ENCODE measurements at places on chromosomes 3 and 15. TPM values are rescaled to one million over a fixed set of nuclear protein-coding genes. Genes with fewer than 3 reads are reported as not detected.

SSUH2 gene
- total RNA-seq: not detected

SETMAR gene
- total RNA-seq: 13.1 TPM

FNDC3B gene
- 293 TPM for total RNA-seq

PAQR5 gene
- total RNA-seq: not detected

IL17RE gene
- total RNA-seq: 1.6 TPM

BCHE gene
- 1.6 TPM for total RNA-seq

DNA sequence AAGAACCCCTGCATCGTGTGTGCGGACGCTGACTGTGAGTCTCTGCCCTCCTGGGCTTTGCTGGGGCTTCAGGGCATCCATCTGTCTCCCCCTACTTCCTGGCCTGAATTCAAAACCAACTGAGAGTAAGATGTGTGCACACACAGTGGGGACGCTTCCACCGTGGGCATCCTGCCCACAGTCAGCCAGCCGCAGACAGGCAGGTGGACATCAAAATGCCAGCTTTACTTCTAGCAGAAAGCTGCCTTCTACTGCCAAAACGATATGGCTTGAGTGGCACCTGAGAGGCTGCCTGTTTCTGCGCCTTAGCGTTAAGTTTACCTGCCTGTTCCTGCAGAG lies 18.5 kb downstream of the ALDH1A3 start:
- H3K4me1 ChIP-seq: peaks cover 30% of the 10 kb centered on the region
- no peak for DNase-seq
- no peak overlapping the region for H3K27ac ChIP-seq
- H3K4me3 ChIP-seq: no peak overlapping the region
- H3K27me3 ChIP-seq: no peaks in the 10 kb centered on the region
- H3K36me3 ChIP-seq: no peaks in the 10 kb centered on the region

DNA sequence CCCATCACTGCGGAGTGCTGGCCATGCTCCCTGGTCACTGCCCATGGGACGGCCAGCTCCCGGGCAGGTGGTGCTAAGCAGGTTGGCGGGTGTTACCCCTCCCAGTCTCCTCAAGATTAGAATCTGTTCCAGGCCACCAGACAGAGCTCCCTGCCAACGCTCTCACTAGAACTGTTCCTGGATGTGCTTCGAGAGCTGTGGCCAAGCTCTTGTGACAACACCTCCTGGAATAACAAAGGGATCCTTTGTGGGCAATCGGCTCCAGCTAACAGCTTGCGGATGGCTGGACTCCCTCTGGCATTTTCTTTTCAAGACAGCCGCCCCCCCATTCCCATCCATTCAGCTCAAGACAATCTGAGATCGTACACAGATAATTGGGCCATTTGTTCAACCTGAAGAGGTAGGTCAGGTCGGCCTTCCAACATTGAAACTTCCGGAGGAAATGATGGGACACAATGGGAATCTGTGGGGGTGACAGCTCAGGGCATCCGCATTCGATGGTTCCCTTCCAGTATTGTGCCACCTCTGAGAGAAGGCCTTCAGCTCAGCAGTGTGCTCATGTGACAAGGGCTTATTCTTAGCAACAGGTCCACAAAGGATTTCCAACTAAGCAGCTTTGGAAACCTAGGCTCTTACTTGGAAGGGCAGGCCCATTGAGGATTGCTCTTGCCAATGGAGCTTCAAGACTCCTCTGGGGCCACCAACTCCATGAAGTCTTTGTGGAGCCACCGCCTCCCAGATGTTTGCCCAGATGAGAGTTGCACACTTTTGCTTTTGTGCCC lies 11.6 kb upstream of the EPHB3 start:
- H3K4me3 ChIP-seq: no peak overlapping the region
- H3K4me1 ChIP-seq: no peaks in the 10 kb centered on the region
- H3K36me3 ChIP-seq: no peaks in the 10 kb centered on the region
- H3K27me3 ChIP-seq: peaks cover 36% of the 10 kb centered on the region

DNA sequence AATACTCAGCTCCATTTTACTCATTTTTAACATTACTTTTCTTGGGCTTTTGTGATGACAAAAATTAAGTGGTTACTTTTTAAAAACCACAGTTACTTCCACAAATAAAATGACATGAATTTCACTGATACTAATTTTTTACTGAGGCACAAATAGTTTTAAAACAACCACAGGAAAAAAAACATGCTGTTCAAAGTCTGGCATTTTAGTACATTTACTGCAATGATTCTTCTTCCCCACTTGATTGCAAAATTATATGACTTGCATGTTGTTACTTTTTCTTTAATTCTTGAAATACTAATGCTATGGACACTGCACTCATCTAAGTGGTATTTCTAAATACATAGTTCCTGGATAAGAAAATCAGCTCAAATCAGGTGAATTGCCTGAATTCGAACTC lies 24.8 kb upstream of the SLMAP start:
- no peak overlapping the region for H3K4me3 ChIP-seq
- no peak for DNase-seq
- no peak overlapping the region for H3K27ac ChIP-seq
- H3K36me3 ChIP-seq: no peaks in the 10 kb centered on the region
- H3K4me1 ChIP-seq: no peaks in the 10 kb centered on the region

DNA sequence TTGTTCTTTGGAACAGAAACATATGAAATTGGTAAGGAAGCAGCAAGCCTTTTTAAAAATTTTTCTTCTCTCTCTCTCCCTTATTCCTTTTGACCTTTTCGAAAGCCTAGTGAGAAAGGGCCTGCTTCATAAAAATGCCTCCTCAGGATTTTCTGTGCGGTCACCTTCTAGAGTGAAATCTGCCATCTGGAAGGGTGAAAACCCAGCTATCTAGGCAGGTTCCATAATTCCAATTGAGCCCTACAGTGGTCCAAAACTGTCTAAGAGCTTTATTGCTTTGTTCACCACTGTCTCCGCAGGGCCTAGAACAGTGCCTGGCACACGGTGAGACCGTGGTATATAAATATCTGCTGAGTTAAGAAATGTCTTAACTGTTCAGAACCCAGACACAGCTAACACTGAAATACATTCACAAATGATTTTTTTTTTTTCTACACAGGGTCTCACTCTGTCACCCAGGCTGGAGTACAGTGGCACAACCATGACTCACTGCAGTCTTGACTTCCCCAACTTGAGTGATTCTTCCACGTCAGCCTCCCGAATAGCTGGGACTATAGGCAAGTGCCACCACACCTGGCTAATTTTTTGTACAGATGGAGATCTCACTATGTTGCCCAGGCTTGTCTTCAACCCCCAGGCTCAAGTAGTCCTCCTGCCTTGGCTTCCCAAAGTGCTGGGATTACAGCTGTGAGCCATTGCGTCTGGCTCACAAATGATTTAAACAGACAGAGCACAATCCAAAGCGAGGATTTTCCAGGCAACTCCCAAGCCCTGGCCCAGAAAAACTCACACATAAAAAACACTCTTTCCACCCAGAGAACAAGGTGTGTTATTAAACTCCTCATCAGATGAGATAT lies 64.4 kb downstream of the FRMD4B start:
- H3K27ac ChIP-seq: no peak overlapping the region
- DNase-seq: no peak
- no peaks in the 10 kb centered on the region for H3K27me3 ChIP-seq
- no peak overlapping the region for H3K4me3 ChIP-seq

DNA sequence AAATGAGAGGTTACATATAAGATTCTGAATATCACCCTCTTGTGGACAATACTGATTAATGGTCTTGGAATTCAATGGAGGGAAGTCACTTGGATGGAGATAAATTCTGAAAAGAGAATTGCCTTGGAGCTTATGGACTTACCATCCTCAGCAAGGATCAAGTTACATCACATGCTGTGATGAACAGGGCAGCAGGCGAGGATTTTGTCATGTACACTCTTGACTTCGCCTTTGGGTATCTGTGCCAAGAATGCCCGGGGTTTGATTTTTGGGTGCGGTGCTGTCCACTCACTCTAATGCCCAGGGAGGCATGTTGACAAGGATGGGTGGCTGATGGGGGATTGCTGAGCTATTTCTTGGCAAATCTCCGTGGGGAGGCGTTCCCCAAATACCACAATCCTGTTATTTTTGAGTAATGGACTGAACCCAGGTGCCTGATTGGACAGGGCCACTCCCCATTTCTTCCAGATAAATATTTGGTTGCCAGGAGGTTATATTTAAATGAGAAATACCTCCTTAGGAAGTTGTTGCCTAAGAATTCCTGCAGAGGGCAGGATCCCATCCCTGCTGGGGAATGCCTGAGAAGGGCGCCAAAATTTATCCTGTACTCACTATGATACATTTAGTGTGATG lies 96.3 kb downstream of the TPRG1 start:
- DNase-seq: no peak
- H3K27ac ChIP-seq: no peak overlapping the region
- H3K36me3 ChIP-seq: no peaks in the 10 kb centered on the region
- H3K4me1 ChIP-seq: peaks cover 16% of the 10 kb centered on the region
- no peaks in the 10 kb centered on the region for H3K27me3 ChIP-seq
- no peak overlapping the region for H3K4me3 ChIP-seq

- H3K27me3 ChIP-seq: peaks cover 19% of the 10 kb centered on the region
- H3K27ac ChIP-seq: no peak overlapping the region
- H3K4me3 ChIP-seq: no peak overlapping the region
- no peaks in the 10 kb centered on the region for H3K36me3 ChIP-seq
These were observed 87.0 kb upstream of the ST8SIA2 start for GRCh38 chr15:92306663-92307062.

DNA sequence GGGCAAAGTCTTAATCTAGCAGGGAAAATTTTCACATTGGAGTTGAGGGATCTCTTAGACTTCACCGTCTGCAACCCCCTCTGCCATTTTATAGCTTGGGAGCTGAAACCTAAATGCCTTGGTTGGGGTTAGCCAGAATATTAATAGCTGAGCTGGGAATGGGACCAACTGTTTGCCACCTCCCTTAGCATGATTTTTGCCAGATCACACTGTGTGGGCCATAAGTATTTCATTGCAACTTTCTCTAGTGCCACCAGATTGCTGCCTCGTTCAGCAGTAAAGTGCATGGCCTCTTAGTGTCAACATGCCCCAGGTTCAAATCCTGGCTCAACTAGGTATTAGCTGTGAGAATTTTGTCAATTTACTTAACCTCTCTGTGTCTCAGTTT lies 55.9 kb upstream of the ABHD17C start:
- H3K4me3 ChIP-seq: no peak overlapping the region
- H3K4me1 ChIP-seq: no peaks in the 10 kb centered on the region
- no peak overlapping the region for H3K27ac ChIP-seq

GRCh38 chr3:98971169-98971681 lies 69.7 kb upstream of the DCBLD2 start:
- peaks cover 44% of the 10 kb centered on the region for H3K4me1 ChIP-seq
- H3K27me3 ChIP-seq: no peaks in the 10 kb centered on the region
- no peak for DNase-seq
- H3K36me3 ChIP-seq: peaks cover 2% of the 10 kb centered on the region

GRCh38 chr3:133505813-133506212 lies 67.7 kb upstream of the CDV3 start:
- H3K36me3 ChIP-seq: no peaks in the 10 kb centered on the region
- H3K4me1 ChIP-seq: peaks cover 24% of the 10 kb centered on the region
- H3K27ac ChIP-seq: no peak overlapping the region

Measured in chondrocyte (in vitro differentiated cells).